Muscle of leg (tissue), 16 donors: ENCODE measurements at places on chromosomes 3 and 15. TPM values are rescaled to one million over a fixed set of nuclear protein-coding genes. Genes with fewer than 3 reads are reported as not detected.

DNA sequence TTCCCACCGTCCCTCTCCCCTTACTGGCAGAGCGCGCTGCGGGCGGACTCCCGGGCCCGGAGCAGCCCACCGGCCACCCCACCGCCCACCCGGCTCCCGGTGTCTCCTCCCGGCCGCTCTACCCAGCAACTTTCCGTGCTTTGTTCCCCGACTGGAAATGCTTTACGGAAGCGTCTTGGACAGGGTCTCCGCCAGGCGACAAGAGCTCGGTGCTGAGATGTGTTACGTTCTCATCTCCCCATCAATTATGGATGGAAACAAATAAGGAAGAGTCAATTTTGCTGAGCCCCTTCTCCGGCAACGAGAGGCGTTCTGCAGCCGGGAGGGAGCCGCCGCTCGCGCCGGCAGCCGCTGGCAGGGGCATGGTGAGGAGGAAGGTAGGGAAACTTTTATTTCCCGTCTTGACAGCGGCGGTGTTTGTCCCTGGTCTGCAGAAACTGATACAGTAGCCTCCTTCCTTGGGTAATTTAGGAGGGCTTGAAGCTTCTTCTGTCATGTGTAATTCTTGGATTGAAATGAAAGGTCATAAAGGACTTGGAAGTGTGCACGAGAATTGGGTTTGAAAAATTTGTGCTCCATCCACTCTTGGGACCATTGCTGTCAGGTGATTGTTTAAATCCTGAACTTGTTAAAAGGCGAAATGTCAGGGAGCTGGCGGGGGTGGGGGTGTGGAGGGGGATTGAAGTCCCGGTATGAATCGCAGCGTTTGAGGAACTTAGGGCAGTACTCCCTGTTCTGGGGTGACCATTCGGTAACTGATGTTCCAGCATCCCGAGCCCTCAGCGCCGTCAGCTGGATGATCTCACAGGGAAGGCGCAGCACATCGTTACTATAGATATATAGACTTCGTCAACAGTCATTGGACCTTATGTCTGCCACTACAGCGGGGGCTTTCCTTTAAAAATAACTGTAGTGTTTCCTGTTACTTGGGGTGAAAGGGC is 1.5 kb downstream of the SEMA6D start:
- DNase-seq, result peak; percentile 89
- peaks cover 7% of the 10 kb centered on the region for H3K27me3 ChIP-seq
- H3K4me1 ChIP-seq, result peaks cover 18% of the 10 kb centered on the region
- H3K36me3 ChIP-seq, result peaks cover 4% of the 10 kb centered on the region
- peak overlapping the region; percentile 95 for H3K27ac ChIP-seq
- peak overlapping the region; percentile 86 for H3K4me3 ChIP-seq

DNA sequence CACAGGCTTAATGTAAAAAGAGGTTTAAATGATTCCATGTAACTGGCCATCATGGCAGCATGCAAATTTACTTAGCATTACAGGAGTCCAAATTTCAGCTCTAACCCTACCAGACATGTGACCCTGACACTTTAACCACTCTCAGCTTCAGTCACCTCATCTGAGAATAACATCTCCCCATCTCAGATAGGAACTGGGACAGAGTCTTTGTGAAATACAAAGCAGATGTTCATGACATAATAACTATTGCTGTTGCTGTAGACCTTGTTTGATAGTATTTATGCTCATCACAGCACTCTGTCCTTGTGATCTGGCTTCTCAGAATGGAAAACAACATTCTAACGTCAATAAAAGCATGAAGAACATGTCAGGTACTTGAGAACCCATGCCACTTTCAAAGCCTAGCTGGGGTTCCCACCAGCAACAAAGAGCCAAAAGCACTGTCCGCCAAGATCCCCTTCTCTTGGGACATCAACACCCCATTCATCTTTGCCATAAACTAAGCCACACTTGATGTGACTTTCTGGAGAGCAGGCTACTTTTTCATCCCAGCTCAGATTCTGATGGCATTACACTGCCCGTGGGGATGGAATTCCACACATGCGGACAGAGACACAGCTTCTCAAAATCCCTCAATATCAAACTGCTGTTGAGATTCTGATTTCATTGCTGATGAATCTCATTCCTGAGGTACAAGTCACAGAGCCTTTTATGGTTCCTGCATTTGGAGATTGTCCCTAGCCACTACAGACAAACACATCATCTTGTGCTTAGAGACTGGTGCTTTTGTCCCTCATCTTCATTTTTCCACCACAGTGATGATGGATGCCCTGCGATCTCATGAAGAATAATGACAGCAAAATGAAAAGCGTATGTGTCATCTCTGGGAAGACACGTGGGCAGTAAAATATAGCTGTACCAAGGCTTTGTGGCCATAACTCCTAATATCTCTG is 202.7 kb downstream of the TNIK start:
- H3K4me1 ChIP-seq, result peaks cover 5% of the 10 kb centered on the region
- no peak overlapping the region for H3K4me3 ChIP-seq
- no peaks in the 10 kb centered on the region for H3K36me3 ChIP-seq

GRCh38 chr3:46903341-46904302 is 26.1 kb downstream of the PTH1R start:
- H3K4me1 ChIP-seq, result peaks cover 23% of the 10 kb centered on the region
- peaks cover 18% of the 10 kb centered on the region for H3K27me3 ChIP-seq
- no peak overlapping the region for H3K4me3 ChIP-seq
- DNase-seq, result no peak
- peaks cover 4% of the 10 kb centered on the region for H3K36me3 ChIP-seq

DNA sequence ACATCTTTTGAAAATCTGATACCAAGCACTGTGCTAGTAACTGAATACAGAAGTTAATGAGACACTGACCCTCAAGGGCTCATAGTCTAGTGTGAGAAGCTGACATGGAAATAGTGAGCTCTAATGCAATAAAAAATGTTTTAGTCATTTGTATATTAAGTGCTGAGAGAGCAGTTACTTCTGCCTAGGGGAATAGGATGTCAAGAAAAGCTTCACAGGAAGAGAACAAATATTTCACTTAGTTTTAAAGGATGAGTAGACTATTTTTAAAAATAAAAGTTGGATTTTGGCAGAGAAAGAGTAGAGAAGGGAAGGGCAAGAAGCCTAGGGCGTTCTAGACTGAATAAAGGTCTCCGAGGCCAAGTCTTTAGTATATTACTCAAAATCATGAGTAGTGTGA is 158.4 kb downstream of the ATG7 start:
- peak; percentile 88 for DNase-seq
- no peaks in the 10 kb centered on the region for H3K27me3 ChIP-seq
- H3K4me3 ChIP-seq, result no peak overlapping the region
- H3K27ac ChIP-seq, result no peak overlapping the region
- H3K36me3 ChIP-seq, result peaks cover 4% of the 10 kb centered on the region

GRCh38 chr3:28077572-28077971 is 163.8 kb upstream of the CMC1 start:
- no peaks in the 10 kb centered on the region for H3K36me3 ChIP-seq
- no peak overlapping the region for H3K27ac ChIP-seq
- no peaks in the 10 kb centered on the region for H3K4me1 ChIP-seq
- H3K27me3 ChIP-seq, result no peaks in the 10 kb centered on the region
- peak; percentile 37 for DNase-seq
- no peak overlapping the region for H3K4me3 ChIP-seq

DNA sequence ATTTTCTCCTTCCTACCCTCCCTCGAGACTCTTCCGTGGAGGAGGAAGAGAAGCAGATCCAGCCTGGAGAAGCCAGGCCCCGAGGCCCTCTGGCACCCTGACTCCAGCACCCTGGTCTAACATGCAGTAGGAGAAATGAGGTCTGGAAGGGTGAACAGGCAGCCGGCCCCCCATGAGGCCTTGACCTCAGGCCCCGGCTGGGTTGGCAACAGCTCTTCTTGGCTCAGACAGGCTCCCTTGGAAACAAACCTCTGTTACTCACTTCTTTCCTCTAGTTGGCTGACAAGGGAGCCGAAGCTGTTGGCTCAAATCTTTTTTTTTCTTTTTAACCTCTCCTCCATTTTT is 73.4 kb downstream of the CPN2 start:
- H3K36me3 ChIP-seq, result no peaks in the 10 kb centered on the region
- peaks cover 76% of the 10 kb centered on the region for H3K4me1 ChIP-seq
- H3K27me3 ChIP-seq, result peaks cover 17% of the 10 kb centered on the region
- H3K4me3 ChIP-seq, result no peak overlapping the region
- H3K27ac ChIP-seq, result peak overlapping the region; percentile 92

Gene ITPKA
- total RNA-seq, result 0.35 TPM

Gene SCG3
- total RNA-seq, result 0.04 TPM
